ENCODE measurements at places on chromosomes 11 and 22.
A peak's percentile ranks its signal among the peaks of the same experiment; 100 is the strongest.

- DNase-seq = no peak
Measured at GRCh38 chr11:2779499-2779980, 79.7 kb upstream of the KCNQ1OT1 start.

DNA sequence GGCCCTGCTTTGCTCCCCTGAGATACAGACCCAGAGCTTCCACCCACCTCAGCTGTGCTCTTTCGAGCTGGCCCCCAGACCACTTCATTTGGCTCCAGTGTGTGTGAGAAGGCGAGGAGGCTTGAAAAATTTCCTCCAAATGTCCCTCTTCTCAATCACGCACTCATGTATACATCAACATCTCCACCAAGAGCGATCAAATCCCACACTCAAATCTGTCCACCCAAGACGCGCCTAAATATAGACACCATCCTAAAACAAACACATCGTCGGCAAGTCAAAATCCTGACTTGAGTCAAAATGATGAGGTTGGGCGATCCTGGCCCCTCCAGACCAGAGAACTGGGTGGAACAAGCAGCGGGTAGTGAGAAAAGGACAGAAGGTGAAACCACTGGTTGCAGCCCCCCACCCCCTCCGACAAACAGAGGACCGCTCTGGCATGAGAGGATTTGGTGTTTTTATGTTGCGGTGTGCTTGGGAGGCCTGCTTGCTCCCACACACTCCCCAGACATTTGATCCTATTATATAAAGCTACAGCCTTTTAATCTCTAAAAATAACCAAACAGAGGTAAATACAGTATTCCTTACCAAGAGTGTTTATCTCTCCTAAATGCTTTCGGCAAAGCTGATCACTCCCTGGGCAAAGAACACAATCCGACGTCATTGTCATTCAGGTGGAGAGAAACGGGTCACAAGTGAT, 10.2 kb downstream of the MN1 start:
- no peak for DNase-seq

DNA sequence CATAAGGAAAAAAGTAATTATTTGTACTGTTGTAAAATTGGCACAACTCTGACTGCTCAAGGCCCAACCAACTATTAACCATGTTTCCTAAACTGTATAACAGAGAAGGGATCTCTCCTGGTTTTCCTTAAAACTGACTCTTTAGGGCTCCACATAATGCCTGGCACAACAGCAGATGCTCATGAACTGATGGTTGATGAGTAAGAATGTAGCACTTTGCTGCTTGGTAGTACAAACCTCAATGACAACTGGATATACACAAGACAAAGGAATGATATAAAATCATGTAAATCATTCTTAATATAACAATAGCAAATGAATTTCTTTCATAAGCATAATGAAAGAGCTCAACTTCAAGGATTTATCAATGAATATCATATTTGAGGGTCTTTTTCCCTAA, 11.7 kb downstream of the MSANTD2 start:
- no peak for DNase-seq

DNA sequence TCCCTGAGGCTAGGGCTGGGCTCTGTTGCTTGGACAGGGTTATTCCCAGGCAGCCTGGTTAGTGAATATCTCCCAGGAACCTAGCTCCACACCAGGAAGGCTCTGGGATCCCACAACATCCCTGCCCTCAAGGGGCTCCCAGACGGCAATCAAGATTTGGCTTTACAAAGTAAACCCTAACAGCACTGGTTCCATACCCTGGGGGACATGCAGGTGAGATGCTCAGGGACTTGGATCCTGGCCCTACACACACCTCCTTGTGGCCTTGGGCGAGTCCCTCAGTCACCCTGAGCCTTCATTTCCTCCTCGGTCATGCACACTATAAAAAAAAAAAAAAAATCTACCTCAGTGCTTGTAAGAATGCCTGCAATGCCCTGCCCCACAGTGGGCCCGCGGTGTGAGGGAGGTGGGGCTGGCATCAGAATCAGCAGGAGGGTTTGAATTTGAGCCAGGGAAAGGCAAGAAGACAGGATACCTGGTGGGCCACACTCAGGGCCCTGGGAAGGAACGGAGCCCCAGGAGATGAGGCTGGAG, 86.3 kb downstream of the MORC2 start:
- DNase-seq = no peak

GRCh38 chr11:69439127-69439526, 42.3 kb upstream of the LINC01488 start:
- DNase-seq = no peak

DNA sequence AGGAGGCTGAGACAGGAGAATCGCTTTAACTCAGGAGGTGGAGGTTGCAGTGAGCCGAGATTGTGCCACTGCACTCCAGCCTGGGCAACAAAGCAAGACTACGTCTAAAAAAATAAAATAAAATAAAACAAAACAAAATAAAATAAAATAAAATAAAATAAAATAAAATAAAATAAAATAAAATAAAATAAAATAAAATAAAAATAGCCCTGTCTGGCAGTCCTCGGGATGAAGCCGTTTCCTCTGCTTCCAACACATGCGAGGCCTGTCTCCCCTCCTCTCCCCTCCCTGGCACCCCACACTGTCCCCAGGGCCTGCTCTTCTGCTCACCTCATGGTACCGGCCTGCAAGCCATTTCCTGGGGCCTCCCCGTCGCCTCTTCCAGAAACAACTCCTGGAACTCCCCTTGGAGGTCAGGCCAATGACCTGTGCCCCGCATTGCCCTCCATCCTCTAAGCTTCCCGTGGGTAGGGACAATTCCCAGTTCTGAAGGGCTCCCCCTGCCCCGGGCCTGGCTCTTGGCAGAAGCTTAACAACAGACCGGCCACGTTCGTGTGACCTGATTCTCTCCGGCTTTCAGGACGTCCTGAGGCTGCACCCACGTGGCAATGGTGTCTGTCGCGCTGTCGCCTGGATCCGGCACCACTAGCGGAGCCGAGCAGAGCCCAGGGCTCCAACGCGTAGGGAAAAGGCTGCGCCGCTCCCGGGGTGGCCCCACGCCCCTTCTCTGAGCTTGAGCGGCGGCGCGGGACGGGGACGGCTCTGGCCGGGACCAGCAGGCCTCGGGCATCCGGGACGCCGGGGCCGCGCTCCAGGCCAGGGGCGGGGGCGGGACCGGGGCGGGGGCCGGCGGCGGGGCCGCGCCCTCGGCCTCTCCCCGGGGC, 456 bp upstream of the PARVB start:
- peak; percentile 37 for DNase-seq

- DNase-seq = no peak
Measured at GRCh38 chr22:47372596-47373385, 610.3 kb downstream of the TBC1D22A start.

DNA sequence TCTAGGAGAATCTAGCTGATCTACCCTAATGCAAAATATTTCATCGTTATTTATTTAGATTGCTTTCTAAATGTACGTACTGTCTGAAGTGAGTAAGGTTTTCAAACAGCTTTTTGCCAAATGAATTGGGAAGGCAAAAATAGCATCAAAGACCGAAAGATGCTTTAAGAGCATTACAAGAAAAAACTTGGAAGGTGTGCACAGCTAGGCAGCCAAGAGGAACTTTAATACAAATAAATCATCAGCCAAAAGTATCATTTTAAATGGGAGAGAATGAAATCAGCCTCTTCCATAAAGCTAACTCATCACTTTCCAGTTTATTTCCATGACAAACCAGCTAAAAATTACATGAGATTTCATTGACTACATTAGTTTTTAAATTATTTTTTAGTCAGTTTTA, 30.2 kb upstream of the CFAP300 start:
- DNase-seq = no peak

DNA sequence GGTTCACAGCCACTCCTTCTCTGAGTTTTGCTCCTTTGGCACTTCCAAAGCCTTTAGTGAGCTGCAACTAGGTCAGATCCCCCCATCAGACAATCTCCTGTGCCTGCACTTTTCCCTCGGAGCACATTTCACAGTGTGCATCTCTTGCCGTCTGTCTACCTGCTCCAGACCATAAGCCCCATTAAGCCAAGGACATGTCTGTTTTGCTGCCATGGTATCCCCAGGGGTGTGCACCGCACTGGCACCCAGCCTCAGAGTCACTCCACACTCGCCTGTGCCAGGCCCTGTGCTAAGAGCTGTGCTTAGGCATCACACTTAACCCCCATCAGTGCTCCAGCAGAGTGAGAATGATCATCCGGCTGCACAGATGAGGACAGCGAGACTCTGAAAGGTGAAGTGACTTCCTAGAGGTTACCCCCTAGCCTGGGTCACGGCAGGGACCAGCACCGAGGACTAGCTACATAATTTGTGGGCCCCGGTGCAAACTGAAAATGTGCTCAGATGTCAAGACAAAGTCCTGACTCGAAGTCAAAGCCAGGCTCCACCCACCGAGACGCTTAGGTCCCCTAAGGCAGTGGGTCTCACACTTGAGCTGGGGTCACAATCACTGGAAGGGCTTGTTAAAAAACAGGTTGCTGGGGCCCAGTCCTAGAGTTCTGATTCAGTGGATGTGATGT, 33.9 kb downstream of the ARRB1 start:
- DNase-seq = no peak

GRCh38 chr11:92979176-92979575, 9.7 kb downstream of the MTNR1B start:
- DNase-seq = no peak

GRCh38 chr22:25555586-25555985, 8.9 kb upstream of the GRK3 start:
- DNase-seq = no peak

DNA sequence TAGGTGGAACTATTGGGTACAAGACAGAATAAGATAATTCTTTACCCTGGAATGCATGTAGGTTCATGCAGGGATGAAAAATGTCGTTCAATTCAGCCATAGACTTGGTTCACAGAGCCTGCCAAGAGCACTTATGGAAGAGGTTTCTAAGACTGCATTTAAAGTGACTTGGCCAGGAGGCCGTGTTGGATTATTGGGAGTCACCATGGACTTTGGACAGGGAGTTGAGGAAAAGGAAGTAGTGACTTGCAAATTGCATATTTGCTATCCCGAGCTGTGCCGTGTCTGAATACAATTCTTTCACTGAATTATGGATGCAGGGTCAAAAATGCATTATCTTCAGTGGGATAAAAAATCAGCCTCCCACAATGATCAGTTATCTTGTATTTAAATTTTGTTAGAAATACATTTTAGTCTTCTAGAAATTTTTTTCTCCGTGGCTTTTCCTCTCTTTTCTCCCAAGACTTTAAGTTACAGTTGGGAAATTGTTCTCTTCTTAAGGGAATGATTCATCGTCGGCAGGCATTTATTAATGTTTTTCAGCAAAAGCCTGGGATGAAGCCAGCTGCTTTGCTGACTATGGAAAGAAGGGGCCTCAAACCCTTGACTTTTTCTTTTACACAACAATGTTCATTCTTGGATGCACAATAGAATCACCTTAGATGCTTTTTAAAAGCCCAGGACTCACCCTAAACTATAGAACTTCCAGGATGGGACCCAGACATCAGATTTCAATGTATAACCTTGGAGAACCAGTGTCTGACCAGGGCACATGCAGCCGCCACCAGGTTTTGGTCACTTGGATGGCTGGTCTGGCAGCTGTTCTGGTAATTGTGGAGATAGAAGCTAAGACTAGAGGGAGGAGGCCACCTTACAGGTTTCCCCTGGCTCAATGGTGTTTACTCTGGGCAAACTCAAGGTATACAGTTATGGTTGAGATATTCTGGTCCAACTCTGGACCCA, 70.8 kb downstream of the FAT3 start:
- no peak for DNase-seq

DNA sequence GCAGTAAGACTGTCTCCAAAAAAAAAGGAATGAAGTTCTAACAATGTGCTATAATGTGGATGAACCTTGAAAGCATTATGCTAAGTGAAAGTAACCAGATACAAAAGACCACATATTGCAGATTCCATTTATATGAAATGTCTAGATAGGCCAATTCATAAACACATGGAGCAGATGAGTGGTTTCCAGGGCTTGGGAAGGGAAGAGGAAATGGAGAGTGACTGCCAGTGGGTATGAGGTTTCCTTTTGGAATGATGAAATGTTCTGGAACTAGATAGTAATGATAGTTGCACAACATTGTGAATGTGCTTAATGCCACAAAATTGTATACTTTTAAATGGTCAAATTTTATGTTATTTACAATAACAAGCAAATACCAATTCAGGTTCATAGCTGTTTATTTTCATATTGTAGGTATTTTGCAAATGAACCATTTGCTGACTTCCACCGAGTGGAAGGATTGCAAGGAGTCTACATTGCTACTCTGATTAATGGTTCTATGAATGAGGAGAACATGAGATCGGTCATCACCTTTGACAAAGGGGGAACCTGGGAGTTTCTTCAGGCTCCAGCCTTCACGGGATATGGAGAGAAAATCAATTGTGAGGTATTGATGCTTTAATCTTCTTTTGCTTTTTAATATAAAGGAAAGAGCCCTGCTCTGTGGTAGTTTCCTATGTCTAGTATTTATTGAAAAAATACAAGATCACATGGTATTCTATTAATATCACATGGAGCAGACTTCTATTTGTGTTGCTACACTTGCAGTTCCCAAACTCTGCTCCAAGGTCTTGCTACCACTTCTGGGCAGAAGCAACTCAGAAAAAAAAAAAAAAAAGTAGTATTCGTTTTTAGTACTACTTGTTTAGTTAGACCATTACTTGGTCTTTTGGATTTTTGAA, 67.7 kb upstream of the SORL1-AS1 start:
- DNase-seq = no peak

DNA sequence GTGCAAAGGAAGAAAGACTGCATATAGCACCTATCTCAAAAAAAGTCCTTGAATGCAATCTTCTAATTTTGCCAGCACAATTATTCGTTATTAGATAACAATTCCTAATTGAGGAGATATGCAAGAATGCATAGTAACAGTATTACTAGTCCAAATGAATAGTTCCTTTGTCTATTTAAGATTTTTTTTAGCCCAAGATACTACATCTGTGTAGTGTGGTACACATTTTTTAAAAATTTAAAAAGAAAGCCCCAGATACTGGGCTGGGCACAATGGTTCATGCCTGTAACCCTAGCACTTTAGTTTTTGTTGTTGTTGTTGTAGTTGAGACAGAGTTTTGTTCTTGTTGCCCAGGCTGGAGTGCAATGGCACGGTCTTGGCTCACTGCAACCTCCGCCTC, 43.7 kb downstream of the RAB6A start:
- no peak for DNase-seq

- DNase-seq = no peak
Measured at GRCh38 chr22:25849522-25849921, 107.5 kb downstream of the MYO18B start.

- no peak for DNase-seq
Measured at GRCh38 chr22:33882991-33883390, 37.3 kb downstream of the LARGE1 start.

DNA sequence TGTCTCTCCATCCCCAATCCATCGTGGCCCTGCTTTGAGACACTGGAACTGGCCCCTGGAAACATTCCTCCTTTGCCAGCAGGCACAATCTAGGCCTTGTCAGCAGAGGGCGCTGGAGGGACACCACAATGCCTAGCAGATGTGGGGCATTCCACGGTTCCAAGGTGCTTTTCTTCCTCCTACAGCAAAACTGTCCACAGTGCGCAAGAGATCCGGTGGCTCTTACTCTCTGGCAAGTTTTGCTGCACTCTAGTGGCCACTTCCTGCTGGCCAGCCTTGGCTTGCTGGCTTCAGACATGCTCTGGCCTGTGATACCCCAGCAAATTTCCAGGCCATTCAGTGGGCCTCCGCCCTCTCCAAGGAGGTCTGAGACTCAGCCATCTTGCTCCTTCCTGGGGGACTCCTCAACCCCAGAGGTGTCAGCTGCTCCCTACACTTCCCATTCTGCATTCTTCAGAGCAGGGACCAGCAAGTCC, 17.1 kb upstream of the RBM4B start:
- DNase-seq = peak; percentile 97
